Mesothelial cell of epicardium (in vitro differentiated cells): ENCODE measurements at places on chromosomes 1 and 21.

DNA sequence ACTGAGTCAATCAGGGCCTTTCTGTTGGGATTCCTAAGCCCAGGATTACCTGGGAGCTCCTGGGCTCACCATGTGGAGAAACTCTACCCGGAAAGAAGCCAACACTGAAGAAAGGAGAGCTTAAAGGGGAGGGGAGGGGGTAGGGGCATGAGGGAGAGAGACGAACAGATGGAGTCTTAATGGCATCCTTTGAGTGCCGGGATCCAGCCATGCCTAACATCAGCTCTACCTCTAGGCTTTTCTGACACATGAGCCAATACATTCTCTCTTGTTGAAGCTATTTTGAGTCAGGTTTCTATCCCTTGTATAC is 75.0 kb downstream of the NPHP4 start:
- DNase-seq = no peak

GRCh38 chr21:37528150-37528937 is 161.8 kb downstream of the DYRK1A start:
- DNase-seq = no peak

GRCh38 chr1:39694026-39694425 is 2.8 kb upstream of the HPCAL4 start:
- DNase-seq = no peak

DNA sequence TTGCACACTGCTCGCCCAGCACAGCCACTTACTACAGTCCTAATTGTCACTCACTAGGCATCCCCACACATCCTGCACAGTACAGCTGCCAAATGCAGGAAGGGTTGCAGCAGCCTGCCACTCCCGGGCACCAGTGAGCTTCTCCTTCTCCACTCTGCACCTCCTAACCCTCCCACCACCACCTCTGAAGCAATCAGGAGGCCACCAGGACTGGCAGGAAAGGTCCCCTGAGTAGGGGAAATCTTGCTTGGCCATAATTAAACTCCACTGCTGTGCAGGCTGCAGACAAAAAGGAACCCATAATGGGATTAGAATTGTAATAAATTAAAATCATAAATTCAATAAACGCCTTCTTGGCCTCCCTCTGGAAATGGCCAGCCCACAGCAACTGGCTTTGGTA is 31.8 kb downstream of the FBXO2 start:
- no peak for DNase-seq

- DNase-seq = no peak
Observed at GRCh38 chr1:188122646-188123045, 1293.9 kb downstream of the PLA2G4A start.

DNA sequence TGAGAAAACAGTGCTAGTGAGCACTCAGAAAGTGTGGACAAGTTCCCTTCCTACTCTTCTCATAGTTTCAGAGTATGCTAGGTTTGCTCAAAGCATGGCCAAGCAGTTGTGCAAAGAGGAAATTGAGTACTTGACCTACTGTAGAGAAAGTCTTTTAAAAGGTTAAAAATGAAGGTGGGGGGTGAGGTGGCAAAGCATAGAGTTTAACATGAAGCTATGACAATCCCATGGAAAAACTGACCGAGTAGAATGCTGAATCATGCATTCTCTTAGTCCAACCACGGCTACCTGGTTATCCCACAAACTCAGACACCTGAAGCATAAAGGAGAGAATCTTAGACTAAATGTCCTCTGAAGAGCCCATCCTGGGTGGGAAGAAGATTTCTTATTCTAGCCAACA is 79.9 kb downstream of the PTPN14 start:
- no peak for DNase-seq

GRCh38 chr1:213481395-213481794 is 430.4 kb downstream of the RPS6KC1 start:
- DNase-seq = no peak

DNA sequence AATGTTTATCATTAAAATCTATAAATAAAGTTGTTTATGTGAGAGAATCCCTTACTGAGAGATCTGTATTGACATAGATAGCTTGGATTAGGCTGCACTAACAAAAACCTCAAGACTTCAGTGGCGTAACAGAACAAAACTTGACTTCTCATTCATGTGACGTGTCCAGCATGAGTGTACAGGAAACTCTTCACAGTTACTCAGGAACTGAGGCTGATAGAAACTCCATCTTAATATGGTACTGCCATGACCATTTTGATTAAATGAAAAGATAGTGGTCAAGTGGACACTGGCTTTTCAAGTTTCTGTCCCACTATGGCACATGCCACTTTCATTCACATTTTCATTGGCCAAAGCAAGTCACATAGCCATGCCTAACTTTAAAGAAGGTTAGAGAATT is 3.7 kb downstream of the ST3GAL3 start:
- DNase-seq = no peak

DNA sequence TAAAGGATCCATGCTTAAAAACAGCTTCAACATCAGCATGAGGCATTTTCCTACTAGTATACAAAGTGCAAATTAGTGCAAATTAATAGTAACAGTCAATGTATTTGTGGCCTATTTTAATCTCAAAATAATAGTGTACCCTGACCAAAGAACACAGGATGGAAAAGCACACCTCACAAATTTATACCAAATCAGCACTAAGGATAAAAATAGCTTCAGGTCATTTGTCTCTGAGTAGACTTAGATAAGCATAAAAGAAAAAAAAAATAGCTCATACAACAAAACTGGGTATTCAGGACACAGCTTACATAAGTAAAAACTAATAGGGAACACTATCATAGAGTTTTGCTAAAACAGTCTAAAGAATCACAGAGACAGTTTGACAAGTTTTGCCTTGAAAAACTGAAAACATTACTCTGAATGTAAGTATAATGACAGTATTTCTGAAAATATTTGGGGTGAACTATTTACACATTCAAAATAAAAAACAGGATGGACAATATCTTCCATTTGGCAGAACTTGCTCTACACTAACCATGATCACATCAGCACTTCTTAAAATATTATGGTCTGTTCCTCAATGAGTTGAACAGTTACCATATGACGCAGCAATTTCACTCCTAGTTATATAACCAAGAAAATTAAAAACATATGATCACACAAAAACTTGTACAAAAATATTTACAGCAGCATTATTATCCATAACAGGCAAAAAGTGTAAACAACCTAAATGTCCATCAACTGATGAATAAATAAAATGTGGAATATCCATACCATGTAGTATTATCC is 46.3 kb downstream of the RNF115 start:
- no peak for DNase-seq

- no peak for DNase-seq
Observed at GRCh38 chr1:221335161-221336101, 406.5 kb downstream of the DUSP10 start.

- no peak for DNase-seq
Observed at GRCh38 chr1:61175976-61176375, 93.6 kb downstream of the NFIA start.

DNA sequence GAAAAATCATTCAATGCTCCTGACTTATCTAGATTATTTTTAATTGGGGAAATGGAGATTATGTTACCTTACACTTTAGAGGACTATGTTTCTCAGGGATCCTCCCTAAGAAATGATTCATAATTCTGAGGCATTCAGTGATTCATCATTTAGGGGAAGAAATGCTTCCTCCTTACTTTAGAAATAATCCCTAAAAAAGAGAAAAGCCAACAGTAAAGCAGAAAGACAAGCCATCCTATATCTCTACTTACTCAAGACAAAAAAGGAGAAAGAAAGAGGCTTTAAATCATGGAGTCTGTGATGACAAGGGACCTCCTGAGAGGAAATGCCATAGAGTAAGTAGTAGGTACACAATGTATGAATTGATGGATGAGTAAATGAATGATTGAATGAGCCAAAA is 137.0 kb downstream of the BRINP2 start:
- DNase-seq = no peak

DNA sequence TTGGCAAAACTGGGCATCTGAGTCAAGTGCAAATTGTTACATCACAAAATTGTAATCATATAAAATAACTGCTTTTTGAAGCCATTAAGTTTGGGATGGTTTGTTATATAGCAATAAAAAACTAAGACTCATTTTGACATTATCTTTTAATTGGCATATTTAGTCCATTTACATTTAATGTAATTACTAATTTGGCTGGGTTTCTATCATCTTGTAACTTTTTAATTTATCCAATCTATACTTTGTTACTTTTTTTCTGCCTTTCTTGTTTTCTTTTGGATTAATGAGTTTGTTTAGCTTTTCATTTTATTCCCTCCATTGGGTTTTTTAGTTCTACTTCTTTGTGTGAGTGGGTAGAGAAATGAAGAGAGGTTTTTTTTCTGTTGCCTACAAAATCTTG is 76.3 kb downstream of the DRAM2 start:
- DNase-seq = no peak

GRCh38 chr21:16305686-16306085 is 575.9 kb downstream of the USP25 start:
- no peak for DNase-seq

DNA sequence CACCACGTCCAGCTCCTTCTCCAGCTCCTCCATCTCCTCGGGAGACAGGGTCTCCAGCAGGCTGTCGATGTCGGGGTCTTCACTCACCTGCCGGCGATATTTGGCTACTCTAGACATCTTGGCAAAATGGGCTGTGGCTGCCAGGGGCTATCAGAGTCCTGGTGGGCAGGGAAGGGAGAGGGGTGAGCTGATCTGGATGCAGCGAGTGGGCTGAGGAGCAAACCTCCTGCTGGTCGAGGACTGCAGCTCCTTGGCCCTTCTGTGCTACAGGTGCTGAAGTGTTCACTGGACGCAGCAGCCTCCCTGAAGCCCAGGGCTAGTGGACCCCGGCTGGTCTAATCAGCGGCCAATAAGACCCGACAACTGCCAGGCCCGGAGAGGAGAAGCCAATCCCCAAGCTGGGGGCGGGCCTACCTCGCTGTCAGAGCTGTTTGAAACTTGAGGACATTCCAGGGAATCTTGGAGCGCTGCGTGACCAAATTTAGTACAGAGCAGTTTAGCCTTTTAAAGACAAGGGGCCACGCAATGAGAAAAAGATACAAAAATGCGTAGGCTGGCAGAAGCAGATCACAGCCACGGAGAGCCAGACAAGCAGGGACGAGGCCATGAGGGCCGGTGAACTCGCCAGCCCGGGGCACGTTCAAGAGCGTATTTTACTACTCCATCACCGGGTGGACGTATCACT is at the start of gene LMOD1:
TSS of gene LMOD1 (minus strand) at position 325 of the 685 bp plus-strand sequence. CDS start at position 117, 208 bp downstream.
- peak; percentile 74 for DNase-seq

DNA sequence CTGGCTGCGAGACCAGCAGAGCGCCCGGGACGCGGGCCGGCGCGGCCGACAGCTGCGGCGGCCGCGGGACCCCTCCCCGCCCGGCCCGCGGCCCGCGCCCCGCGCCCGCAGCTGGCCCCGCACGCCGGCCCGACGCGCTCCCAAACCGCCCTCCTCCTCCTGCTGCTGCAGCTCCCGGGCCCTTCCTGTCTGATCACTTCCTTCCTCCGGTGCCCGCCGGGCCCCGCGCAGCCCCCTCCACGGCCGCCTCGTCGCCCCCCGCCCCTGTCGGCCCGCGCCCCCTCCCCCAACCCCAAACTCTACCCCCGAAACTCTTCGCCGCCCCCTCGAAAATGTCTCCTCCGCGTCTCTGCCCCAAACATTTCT is 594 bp downstream of the LUZP1 start:
- DNase-seq = no peak

DNA sequence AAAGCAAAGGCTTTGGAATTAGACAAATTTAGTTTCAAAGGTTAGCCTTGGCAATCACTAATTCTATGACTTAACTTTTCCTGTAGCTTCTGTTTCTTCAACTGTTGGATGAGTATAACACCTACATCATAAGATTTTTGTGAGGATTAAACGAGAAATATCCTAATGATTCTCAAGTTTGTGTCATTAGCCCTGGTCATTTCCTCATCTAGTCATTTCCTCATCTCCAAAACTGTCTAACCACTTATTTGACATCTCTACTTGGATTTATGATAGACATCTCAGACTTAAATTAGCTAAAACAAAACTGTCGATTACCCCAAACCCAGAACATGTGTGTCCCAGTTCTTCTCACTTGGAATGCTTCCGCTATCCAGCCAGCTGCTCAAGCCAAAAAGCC is 80.2 kb upstream of the CHODL start:
- DNase-seq = no peak

DNA sequence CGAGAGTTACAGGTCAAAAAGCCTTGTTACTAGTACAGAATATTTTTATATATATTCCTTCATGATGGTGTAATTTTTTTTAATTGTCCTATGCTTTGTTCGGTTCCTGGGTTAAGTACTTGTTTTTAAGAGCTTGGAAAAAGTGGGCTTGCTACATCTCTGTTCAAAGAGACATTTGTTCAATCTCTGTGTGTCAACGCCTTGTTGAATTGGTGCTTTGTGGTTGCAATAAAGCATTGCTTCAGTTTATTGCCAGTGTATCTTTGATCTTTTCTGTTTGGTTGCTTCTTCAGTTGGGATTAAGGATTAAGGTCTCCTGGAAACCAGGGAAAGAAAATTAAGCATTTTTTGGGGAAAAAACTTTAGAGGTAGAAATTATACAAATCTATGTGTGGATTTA is 47.7 kb upstream of the DNASE2B start:
- no peak for DNase-seq
